ENCODE measurements at places on chromosomes 16 and 17.
A peak's percentile ranks its signal among the peaks of the same experiment; 100 is the strongest.

DNA sequence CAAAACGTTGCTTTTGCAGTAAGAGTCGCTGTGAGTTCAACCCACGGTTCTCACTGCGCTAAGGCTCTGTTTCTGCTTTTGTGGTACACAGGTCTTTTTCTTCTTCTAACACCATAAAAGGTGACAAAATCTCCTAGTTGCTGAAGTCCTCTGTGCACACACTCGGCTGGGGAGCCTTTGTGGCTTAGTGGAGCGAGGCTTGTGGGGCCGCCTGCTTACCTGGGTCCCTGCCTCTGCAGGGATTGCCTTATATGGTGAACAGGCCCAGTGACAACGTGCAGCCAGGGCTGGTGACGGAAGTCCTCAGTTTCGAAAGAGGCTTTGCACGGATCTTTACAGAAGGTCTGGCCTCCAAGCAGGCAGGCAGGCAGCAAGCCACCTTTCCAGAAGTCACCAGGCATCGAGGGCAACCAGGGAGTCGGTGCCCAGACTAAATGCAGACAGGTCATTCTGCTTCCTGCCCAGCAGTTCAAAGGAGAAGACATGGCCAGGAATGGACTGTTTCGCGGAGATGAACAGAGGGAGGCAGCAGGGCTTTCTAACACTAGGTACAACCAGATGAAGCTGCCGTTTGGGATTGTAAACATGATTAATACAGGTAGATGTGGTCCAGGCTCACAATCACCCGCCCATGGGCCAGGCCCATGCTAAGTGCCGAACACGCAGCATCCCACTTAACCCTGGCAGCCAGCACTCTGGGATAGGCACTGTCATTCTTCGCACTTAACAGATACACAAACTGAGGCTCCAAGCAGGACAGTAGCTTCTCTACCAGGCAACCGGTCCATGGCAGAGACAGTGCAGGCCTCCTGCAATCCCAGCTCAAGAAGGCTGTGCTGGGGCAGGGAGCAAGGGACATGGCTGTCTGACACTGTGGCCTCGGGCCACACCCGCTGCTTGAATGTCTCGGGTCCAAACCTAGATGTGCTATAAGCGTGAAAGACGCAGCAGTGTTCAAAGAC is 10.7 kb upstream of the MEAK7 start:
- DNase-seq: no peak

GRCh38 chr17:49114703-49115102 is 17.9 kb upstream of the B4GALNT2 start:
- DNase-seq: no peak

- no peak for DNase-seq
Observed at GRCh38 chr16:85988306-85988705, 89.3 kb downstream of the IRF8 start.

DNA sequence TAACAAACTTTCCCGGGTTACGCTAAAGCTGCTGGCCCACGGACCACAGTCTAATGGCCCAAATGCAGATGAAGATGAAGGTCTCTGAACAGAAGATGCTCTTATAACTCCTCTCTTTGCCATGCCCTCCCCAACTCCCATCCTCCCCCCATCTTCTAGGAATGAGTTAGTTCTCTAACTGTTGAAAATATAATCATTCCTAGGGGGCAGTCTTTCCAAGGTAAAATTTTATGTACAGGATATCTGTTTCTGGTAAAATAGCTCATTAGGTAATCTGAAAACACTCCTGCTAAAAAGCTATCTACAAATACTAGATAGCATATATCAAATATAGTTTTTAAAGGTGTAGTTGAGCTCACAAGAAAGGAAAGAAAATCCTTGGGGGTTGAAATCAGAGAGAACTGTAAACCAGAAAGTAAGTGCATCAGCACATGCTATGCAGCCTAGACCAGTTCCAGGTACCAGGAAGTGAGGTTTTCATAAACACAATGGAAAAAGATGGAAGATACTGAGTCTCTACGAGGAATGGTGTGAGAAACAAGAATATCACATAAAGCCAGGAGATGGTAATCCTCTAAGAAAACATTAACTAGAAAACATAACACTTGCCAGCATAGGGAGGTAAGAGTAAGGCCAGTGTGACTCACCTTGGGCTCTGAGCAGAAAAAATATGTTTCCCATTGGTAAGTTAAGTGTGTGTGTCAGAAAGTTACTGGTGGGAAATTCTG is 38.1 kb downstream of the CMC2 start:
- peak; percentile 16 for DNase-seq

GRCh38 chr16:12553191-12553590 is 250.5 kb downstream of the CPPED1 start:
- DNase-seq: no peak

GRCh38 chr17:75295201-75296158 is 6.2 kb upstream of the SLC25A19 start:
- no peak for DNase-seq

DNA sequence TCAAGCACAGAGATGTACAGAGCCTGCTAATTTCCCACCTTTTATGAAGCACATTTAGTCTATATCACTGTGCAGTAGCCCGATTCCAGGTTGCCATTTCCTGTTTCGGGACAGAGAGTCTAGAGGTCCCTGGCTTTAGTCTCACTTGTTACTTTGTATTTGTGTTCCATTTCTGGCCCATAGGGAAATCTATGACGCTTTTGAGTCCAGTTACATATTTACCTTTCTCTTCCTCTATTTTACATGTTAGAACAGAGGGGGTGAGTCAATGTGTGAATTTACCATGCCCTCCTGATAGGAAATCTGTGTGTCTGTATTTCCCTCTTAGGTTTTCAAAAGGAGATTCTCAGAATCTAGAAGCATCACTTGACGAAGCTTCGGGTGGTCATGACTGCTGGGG is 227.1 kb upstream of the ZFHX3 start:
- DNase-seq: no peak

DNA sequence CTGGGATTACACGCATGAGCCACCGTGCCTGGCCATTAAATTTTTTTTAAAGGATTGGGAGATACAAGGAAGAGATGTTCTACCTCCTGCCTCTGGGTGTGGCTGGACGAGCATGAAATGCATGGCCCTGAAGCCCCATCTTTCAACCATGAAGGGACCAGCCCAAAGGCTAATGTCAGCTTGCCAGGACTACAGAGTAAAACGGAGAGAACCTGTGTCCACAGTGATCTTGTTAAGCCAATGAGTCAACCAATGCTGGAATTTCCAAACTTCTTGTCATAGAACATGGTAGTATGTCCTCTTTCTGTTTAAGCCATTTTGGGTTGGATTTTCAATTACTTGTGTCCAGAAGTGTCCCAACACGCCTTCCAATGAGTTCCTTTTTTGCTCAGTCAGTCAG is 71.3 kb downstream of the RTN4RL1 start:
- DNase-seq: no peak

DNA sequence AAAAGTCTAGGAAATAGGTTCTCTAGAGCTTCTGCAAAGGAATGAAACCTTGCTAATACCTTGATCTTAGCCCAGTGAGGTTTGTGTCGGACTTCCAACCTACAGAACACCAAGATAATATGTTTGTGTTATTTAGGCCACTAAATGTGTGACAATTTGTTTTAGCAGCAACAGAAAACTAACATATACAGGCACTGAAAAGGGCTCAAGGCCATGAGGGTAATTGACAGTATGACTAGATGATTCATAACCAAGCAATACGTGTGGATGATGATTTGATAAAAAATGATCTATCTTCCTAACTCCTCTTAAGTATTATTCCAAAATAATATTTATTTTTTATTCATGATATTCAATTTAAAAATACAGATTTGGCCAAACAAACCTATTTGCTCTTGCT is 27.7 kb upstream of the MED13 start:
- DNase-seq: no peak

DNA sequence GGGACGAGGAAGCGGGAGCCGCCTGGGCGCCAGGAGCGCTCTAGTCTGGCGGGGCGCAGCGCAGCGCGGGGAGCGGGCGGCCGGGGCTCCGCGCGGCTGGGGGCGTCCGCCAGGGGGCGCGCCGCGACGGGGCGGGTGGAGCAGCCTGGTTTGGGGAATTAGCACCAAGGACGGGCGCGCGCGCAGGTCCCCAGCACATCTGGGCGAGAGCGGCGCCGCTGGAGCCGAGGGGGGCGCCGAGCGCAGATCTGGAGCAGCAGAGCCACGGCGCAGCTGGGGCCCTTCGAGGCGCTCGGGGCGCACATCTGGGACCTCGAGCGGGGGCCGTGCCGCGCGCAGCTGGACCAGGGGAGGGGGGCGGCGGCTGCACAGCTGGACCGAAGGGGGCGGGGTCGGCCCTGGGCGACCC is at the start of gene NXPH3:
TSS of gene NXPH3 (plus strand) at position 193 of the 409 bp plus-strand sequence. CDS start 349 bp downstream, outside the sequence.
- DNase-seq: peak; percentile 16

GRCh38 chr16:17470182-17470907 is 415 bp downstream of the XYLT1 start:
- DNase-seq: no peak

DNA sequence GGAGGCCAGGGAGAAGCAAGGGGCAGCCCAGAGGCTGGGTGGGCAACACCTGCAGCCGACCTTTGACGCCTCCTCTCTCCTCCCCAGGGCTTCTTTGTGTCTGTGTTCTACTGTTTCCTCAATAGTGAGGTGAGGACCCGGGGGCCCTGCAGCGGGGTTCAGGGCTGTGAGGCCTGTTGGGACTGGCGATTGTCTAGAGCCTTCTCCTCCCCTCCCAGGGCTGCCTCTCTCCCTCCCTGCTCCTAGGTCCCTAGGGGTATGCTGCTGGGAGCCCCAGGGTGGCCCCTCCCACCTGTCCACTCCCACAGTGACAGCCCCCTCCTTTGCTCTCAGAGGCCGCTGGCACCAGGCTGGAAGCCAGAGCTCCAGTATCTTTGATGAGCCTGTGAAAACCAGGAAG is 10.8 kb upstream of the SPPL2C start:
- no peak for DNase-seq

DNA sequence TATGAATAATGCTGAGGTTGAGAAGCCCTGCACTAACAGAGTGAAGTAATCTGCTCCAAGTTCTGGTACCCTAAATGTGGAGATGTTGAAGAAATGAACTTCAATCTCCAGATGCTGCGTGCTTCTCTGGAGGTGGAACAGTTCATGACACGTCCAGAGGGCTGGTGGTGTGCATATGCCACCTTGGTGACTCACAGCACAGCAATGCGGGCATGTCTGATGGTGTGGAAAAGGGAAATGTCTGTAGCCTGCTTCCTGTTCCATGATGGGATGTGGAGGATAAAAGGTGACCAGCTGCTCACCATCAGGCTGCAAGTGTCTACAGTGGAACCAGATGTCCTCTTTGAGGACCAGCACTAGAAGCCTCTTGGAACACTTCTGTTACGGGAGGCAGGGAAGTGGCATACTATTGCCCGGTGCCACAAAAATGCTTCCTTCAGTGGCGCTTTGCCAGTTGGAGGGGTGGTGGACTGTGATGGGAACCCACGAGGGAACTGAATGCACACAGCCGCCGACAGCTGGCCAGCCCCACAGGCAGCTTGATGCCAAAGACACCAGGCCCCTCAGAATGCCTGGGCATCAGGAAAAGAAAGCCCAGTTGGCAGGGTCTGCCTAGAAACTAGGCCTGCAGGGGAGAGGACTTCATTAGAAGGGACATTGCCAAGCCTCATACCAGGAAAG is 19.9 kb downstream of the SNX11 start:
- peak; percentile 78 for DNase-seq

DNA sequence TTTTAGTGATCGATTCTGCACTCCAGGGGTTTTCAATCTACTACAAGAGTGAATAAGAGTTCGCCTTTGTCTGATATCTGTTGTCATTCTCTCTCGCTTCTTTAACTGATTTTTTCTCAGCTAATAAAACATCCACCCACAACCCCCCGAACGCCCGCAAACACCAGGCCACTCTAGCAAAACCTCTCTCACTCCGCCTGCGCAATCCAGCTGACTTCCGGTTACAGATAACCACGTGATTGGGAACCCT is 338 bp upstream of the RPL19 start:
- DNase-seq: peak; percentile 94

Data from HT-29 (cell line).